ENCODE measurements at places on chromosomes 16 and 17. TPM values are rescaled to one million over a fixed set of nuclear protein-coding genes. Genes with fewer than 3 reads are reported as not detected.
A peak's percentile ranks its signal among the peaks of the same experiment; 100 is the strongest.

GRCh38 chr16:4081521-4082021 lies 34.7 kb downstream of the ADCY9 start:
- H3K4me3 ChIP-seq, result no peak overlapping the region
- no peak for DNase-seq
- H3K36me3 ChIP-seq, result no peaks in the 10 kb centered on the region
- H3K4me1 ChIP-seq, result no peaks in the 10 kb centered on the region
- H3K27me3 ChIP-seq, result no peaks in the 10 kb centered on the region
- H3K27ac ChIP-seq, result no peak overlapping the region

GRCh38 chr16:4680673-4681470 lies 12.5 kb upstream of the NUDT16L1 start:
- no peaks in the 10 kb centered on the region for H3K36me3 ChIP-seq
- H3K27ac ChIP-seq, result no peak overlapping the region
- H3K4me1 ChIP-seq, result peaks cover 4% of the 10 kb centered on the region
- no peak for DNase-seq
- no peaks in the 10 kb centered on the region for H3K27me3 ChIP-seq

DNA sequence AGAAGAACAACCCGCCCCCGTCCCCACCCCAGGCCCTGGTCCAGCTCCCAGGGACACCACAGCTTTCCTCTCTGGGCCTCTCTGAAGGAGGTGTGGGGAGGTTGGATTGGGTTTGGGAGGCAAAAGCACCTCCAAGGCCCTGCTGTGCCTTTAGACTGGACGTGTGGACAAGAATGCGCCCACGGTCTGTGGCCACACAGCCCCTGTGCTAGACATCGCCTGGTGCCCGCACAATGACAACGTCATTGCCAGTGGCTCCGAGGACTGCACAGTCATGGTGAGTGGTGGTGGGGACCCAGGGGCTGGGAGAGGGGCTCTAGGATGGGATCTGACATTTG lies 3.0 kb downstream of the CORO1A start:
- no peaks in the 10 kb centered on the region for H3K36me3 ChIP-seq
- H3K27me3 ChIP-seq, result no peaks in the 10 kb centered on the region
- DNase-seq, result no peak
- H3K4me1 ChIP-seq, result peaks cover 10% of the 10 kb centered on the region
- H3K4me3 ChIP-seq, result no peak overlapping the region

Gene CDH13
- 23.0 TPM for total RNA-seq

Gene IKZF3
- 0.34 TPM for total RNA-seq

- no peaks in the 10 kb centered on the region for H3K36me3 ChIP-seq
- H3K4me1 ChIP-seq, result peaks cover 16% of the 10 kb centered on the region
- H3K4me3 ChIP-seq, result no peak overlapping the region
- DNase-seq, result peak; percentile 81
Observed at GRCh38 chr16:2365397-2366294, 25.1 kb upstream of the ABCA3 start.

DNA sequence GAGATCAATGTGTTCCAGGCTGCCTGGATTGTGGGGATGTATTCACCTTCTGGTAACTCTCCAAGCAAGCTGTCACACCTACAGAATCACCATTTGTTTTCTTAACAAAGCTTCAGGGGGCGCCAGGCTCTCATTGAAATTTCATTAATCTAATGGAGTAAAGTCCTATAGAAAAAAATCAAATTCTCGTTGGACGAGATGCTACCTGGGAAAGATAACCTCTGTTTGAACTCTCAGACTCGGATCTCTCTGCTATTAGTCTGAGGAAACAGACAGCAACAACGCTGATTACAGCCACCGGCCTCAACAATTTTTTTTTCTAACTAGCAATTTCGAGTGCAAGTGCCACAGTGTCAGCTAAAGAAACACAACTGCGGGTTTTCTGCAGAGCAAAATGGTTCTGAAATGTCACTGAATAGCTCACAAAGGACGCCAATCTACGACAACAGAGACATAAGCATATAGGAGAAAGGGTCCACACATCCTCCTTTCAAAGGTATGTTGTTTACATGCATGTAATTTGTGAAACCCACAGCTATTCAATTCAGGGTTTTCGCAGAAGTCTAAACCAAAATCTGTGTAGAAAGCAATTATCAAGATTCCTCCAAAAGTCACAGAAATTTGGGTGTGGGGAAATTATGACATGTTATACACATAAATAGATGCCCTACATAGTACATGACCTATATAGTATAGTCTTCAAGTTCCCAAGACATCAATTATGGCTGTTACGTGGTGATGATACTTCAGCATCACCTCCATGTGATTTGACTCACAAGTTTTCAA lies 135.8 kb downstream of the SKAP1 start:
- no peaks in the 10 kb centered on the region for H3K4me1 ChIP-seq
- H3K27ac ChIP-seq, result no peak overlapping the region
- no peaks in the 10 kb centered on the region for H3K36me3 ChIP-seq
- H3K27me3 ChIP-seq, result peaks cover 64% of the 10 kb centered on the region
- H3K4me3 ChIP-seq, result no peak overlapping the region
- no peak for DNase-seq

Gene NACA2
- total RNA-seq, result not detected

GRCh38 chr16:30947859-30948666 lies 805 bp upstream of the ORAI3 start:
- H3K27ac ChIP-seq, result peak overlapping the region; percentile 55
- peak; percentile 97 for DNase-seq
- no peaks in the 10 kb centered on the region for H3K27me3 ChIP-seq
- peaks cover 13% of the 10 kb centered on the region for H3K4me1 ChIP-seq
- H3K4me3 ChIP-seq, result peak overlapping the region; percentile 80

DNA sequence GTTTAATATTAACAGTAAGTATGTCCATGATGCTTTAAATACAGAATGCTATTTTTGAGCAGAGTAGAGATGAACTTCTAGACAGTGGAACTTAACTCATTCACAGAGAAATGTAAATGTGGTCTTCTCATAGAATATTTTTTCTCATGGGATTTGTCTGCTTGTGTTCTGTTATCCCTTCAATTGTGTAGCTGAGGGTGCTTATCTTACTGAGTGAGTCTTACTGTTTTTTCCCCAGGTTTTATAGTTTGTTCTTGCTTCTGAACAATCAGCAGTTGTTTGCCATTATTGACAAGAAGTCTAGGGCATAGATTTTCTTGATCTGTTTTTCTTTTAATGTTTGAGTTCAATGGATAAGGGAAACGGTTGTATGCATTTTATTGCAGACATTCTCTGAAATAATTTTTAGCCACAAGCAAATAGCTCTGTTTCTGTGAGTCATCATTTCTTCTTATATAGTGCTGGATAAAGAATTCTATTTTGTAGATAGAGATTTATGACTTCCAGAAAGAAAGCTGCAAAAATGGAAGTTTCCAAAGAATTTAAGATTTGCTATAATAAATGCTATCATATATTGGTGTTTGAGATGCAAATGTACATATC lies 60.5 kb downstream of the NF1 start:
- no peak overlapping the region for H3K4me3 ChIP-seq
- peaks cover under 1% of the 10 kb centered on the region for H3K36me3 ChIP-seq
- H3K27me3 ChIP-seq, result no peaks in the 10 kb centered on the region
- DNase-seq, result peak; percentile 35
- peak overlapping the region; percentile 66 for H3K27ac ChIP-seq

DNA sequence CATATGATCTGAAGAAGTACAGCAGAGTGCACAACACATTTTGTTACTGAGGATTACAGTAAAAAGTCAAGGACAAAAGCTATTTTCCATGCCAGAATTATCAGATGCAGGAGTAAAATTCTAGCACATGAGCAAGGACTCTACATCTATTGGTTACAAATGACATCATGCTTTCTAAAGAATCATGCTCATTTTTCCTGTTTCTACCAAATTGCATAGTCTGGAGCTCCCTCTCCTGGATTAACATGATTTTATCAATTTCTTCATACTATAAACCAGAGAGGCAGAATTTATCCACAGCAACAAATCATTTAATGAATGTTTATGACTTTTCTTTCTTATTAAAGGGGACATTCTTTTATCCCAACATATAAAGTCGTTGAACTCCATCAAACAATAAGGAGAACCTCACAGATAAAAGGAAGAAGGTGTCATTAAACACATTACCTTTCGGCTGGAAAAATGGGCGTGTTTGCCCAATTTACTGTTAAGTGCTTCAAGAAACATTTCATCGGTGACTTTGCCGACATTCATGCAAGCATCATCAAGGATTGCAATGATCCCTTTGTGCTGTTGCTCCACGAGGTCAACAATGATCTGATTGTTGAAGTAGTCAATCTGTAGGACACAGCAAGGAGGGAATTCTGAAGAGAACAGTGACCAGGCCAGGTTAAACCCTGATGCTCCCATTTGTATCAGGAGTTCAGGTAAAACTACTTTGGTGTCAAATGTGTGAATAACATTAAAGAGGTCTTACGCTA lies 121.7 kb downstream of the MYO1D start:
- H3K27me3 ChIP-seq, result no peaks in the 10 kb centered on the region
- no peak overlapping the region for H3K27ac ChIP-seq
- H3K4me3 ChIP-seq, result no peak overlapping the region
- DNase-seq, result peak; percentile 62
- H3K36me3 ChIP-seq, result no peaks in the 10 kb centered on the region

- no peak overlapping the region for H3K27ac ChIP-seq
- no peak overlapping the region for H3K4me3 ChIP-seq
- peaks cover 2% of the 10 kb centered on the region for H3K27me3 ChIP-seq
- peaks cover 30% of the 10 kb centered on the region for H3K36me3 ChIP-seq
Observed at GRCh38 chr17:57971572-57971971, 16.4 kb upstream of the CUEDC1 start.

Gene MYH1
- not detected for total RNA-seq

Gene MRM1
- 3.1 TPM for total RNA-seq

- no peak for DNase-seq
- H3K4me1 ChIP-seq, result peaks cover 17% of the 10 kb centered on the region
- H3K4me3 ChIP-seq, result peak overlapping the region; percentile 7
- no peak overlapping the region for H3K27ac ChIP-seq
Observed at GRCh38 chr17:81667754-81668153, 1.2 kb downstream of the CCDC137 start.

Gene TRAPPC2L
- total RNA-seq, result 59.1 TPM

Gene CTRB2
- total RNA-seq, result 0.43 TPM

Gene GJC1
- total RNA-seq, result 38.4 TPM

DNA sequence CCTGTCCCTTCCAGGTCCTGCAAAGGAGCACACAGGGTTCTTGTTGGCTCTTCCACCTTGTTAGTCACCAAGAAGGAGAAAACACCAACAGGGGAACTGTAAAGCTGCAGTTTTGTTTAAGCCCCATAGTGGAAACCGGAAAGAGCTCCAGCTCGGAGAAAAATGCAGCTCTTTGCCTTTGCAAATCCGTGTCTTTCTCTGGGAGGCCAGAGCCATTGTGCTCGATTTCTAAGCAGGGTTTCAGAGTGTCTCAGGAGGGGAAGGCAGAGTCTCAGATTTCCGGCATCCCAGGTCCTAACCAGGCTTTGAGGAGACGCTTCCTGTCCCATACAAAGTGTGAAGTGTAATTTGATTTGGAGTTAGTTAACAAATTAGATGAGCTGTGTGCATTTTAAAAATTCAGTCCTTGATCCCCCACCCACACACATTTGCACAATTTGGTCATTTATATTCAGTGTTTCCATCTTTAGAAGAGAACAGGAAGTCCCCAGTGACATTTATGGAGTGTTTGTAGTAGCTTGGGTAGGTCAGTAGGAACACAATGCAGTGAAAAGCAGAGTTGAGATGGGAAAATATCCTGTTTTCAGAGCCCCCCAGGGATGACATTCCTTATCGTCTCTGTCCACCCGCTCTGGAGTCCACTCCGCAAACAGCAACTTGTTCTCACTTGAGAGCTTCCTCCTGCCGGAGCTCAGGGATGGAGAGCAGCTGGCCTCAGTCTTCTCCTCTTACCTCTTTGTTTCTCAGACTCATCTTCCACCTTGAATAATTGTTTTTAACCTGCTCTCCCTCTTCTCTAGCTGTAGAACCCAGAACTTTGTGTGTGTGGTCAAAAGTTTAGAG lies 331.9 kb downstream of the SEC14L1 start:
- H3K4me3 ChIP-seq, result no peak overlapping the region
- DNase-seq, result peak; percentile 56
- H3K27me3 ChIP-seq, result no peaks in the 10 kb centered on the region
- peak overlapping the region; percentile 75 for H3K27ac ChIP-seq
- peaks cover 77% of the 10 kb centered on the region for H3K4me1 ChIP-seq
- no peaks in the 10 kb centered on the region for H3K36me3 ChIP-seq

Gene RSKR
- 10.4 TPM for total RNA-seq

GRCh38 chr16:72467157-72467759 lies 295.3 kb upstream of the PMFBP1 start:
- H3K36me3 ChIP-seq, result no peaks in the 10 kb centered on the region
- H3K27me3 ChIP-seq, result no peaks in the 10 kb centered on the region
- no peak for DNase-seq
- H3K4me1 ChIP-seq, result no peaks in the 10 kb centered on the region

GRCh38 chr16:29204806-29205135 lies 201.7 kb downstream of the NPIPB11 start:
- peaks cover 7% of the 10 kb centered on the region for H3K4me1 ChIP-seq
- H3K36me3 ChIP-seq, result no peaks in the 10 kb centered on the region
- no peak for DNase-seq

GRCh38 chr16:30853758-30854157 lies 40.1 kb downstream of the BCL7C start:
- H3K27me3 ChIP-seq, result no peaks in the 10 kb centered on the region
- H3K4me1 ChIP-seq, result no peaks in the 10 kb centered on the region
- no peak overlapping the region for H3K27ac ChIP-seq
- H3K36me3 ChIP-seq, result peaks cover 3% of the 10 kb centered on the region

GRCh38 chr16:30797670-30798309 lies 10.8 kb upstream of the ZNF629 start:
- no peaks in the 10 kb centered on the region for H3K36me3 ChIP-seq
- no peak overlapping the region for H3K27ac ChIP-seq
- H3K4me3 ChIP-seq, result no peak overlapping the region
- DNase-seq, result no peak
- H3K27me3 ChIP-seq, result no peaks in the 10 kb centered on the region

Gene TOP2A
- 7.3 TPM for total RNA-seq

- no peaks in the 10 kb centered on the region for H3K27me3 ChIP-seq
- no peak overlapping the region for H3K27ac ChIP-seq
- H3K4me1 ChIP-seq, result peaks cover 48% of the 10 kb centered on the region
- no peaks in the 10 kb centered on the region for H3K36me3 ChIP-seq
- peak; percentile 51 for DNase-seq
Observed at GRCh38 chr17:59373882-59374495, 42.5 kb downstream of the YPEL2 start.

Gene ZNF23
- 12.4 TPM for total RNA-seq

Gene TAT
- total RNA-seq, result not detected

Gene ST6GALNAC1
- not detected for total RNA-seq

DNA sequence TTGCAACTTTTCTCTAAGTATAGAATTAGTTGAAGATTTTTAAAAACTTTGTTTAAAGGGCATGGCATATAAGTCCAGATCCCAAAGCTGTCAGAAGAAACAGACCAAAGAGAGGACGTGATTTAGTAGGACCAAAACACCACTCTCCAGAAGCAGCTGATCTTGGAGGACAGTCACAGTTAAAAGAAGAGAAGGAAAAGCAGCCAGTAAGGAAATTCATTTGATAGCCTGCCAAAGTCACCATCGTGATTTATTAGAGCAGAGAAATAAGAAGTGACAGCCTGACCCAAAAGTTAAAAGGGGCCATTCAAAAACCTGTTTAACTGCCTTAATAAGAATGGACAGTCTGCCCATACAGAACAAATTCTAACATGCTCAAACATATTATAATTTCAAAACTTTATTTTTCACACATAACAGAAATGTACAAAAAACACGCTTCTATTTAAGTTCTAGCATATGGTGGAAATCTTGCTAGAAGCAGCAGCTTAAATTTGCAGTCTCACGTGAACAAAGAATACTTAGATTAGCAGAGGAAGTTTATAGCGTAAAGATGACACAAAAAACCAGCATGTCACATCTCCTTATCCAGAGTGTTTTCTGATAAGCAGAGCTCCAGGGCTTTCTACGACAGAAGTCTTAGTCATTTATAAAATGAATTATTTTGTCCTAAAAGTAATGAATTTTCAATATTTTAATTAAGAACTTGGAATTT lies 37.2 kb downstream of the TXNDC11 start:
- H3K4me3 ChIP-seq, result no peak overlapping the region
- peaks cover 10% of the 10 kb centered on the region for H3K4me1 ChIP-seq
- no peaks in the 10 kb centered on the region for H3K27me3 ChIP-seq
